Lung microvascular endothelial cell (primary cell): ENCODE measurements at places on chromosomes 5 and 9.

DNA sequence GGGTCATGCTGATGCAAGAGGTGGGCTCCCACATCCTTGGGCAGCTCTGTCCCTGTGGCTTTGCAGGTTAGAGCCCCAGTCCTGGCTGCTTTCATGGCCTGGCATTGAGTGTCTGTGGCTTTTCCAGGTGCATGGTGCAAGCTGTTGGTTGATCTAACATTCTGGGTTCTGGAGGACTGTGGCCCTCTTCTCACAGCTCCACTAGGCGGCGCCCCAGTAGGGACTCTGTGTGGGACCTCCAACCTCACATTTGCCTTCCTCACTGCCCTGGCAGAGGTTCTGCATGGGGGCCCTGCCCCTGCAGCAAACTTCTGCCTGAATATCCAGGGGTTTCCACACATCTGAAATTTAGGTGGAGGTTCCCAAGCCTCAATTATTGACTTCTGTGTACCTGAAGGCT is 150.1 kb downstream of the NNT start:
- no peak for DNase-seq

- DNase-seq: no peak
Observed at GRCh38 chr5:22835686-22836085, 17.5 kb downstream of the CDH12 start.

DNA sequence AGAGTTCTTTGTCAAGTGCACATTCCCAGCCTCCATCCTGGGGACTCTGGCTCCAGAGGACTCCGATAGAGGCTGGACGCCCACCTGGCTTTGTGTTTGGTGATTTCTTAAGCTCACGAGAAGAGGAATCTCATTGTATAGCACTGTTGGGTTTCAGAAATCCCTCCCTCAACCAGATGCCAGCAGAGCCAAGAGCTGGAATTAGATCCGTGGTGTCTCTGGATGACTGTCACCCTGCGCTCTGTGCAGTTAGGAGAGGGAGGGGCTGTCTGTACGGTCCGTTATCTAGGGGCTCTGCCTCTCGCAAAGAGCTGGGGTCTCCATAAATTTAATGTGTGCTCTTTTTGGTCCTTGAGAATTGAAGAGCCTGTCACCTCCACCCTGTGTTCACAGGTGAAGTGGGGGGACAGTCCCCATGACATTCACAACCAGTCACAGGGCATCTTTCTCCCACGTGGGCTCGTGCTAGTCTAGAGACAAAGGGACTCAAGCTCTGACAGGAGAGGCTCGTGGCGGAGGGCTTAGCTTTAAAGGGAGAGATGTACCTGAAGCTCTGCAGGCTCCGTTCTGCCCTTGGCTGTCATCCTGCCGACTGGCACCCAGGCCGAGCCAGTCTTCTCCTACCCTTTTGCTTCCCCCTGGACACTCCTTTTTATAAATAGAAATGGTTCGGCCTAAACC is 41.4 kb downstream of the FAM78A start:
- no peak for DNase-seq

DNA sequence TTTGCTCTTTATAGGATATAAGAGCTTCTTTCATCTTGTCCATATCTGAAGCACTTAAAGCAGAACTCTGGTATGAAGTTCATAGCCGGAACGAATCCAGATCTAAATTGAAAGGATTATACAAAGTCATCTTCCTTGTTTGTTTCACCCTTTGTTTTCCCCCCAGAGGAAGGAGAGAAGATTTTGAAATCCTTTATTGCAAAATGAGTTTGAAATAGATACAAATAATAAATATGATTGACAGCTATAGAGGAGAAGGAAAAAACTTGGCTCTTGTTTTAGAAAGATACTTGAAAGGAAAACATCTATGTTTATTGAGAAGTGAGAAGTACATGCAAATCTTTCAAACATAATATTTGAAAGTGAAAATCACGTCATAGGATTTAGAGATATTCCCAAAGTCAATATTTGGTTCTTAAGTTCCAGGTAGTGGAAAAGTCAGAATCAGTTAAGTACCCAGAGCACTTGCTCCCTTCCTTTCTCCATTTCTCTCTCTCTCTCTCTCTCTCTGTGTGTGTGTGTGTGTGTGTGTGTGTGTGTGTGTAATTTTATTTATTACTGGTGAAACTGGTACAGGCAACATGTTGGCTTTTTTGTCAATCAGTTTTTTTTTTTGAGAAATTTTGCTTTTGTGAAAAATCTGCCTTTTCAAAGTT is 27.2 kb downstream of the PAM start:
- DNase-seq: no peak

GRCh38 chr9:32500768-32501167 is 25.2 kb downstream of the RIGI start:
- no peak for DNase-seq
